ENCODE measurements at places on chromosomes 5 and 9. TPM values are rescaled to one million over a fixed set of nuclear protein-coding genes. Genes with fewer than 3 reads are reported as not detected.

The GFI1B gene
- not detected for total RNA-seq

The C9orf40 gene
- total RNA-seq, result 5.1 TPM

GRCh38 chr9:109805050-109805449 lies 25.1 kb downstream of the PALM2AKAP2 start:
- no peak for DNase-seq

DNA sequence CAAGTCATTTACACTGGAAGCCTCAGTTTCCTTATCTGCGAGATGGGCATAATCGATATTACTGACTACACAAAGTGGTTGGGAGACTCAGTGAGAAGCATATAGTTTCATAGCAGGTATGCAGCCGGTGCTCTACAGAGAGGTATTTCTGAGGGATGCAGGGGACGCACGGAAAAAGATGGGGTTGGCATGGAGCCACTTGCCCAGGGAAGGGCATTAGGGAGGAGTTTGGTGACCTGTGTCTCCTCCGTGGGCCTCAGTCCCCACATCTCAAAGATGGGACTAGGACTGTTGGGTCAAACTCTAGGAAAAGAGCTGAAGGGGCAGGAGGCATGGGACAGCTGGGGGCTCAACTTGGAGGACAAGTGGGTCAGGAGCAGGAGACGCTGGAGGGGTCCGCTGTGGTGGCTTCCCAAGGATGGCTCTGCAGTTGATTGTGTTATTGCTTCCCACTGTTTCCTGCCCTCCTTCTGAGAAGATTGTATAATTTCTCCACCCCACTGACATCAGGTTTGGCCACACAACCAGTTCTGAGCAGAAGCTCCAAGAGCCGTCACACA lies 158.6 kb upstream of the ALDH1B1 start:
- DNase-seq, result no peak

DNA sequence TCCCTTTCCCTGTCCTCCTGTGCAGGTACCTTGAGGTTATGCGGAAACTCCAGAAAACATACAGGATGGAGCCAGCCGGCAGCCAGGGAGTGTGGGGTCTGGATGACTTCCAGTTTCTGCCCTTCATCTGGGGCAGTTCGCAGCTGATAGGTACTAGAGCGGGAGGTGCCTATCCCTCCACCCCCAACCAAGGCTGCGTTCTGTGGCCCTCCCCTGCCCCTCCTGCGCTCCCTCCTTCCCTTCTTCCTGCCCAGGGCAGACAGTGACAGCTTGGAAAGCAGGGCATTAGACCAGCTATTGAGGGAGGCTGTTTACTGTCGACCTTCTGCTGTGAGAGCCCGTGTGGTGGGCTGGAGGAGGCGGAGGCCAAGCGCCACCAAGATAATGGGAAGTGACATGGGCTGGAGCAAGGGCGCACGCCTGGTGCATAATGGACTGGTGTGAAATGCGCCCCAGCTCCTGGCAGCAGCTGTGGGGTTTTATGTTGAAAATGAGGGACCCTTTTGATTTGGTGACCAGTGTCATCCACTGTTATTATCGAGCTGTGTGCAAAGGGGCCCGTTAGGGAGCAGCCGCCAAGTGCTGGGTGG lies 25.3 kb downstream of the PTPA start:
- DNase-seq, result no peak

GRCh38 chr9:82805027-82805426 lies 257.9 kb downstream of the RASEF start:
- no peak for DNase-seq

The C9orf50 gene
- total RNA-seq, result 0.27 TPM

GRCh38 chr5:143671674-143672569 lies 140.0 kb upstream of the HMHB1 start:
- no peak for DNase-seq

GRCh38 chr5:76114179-76114851 lies 31.1 kb downstream of the SV2C start:
- DNase-seq, result no peak

- no peak for DNase-seq
Measured at GRCh38 chr5:113205323-113205722, 228.7 kb downstream of the DCP2 start.

DNA sequence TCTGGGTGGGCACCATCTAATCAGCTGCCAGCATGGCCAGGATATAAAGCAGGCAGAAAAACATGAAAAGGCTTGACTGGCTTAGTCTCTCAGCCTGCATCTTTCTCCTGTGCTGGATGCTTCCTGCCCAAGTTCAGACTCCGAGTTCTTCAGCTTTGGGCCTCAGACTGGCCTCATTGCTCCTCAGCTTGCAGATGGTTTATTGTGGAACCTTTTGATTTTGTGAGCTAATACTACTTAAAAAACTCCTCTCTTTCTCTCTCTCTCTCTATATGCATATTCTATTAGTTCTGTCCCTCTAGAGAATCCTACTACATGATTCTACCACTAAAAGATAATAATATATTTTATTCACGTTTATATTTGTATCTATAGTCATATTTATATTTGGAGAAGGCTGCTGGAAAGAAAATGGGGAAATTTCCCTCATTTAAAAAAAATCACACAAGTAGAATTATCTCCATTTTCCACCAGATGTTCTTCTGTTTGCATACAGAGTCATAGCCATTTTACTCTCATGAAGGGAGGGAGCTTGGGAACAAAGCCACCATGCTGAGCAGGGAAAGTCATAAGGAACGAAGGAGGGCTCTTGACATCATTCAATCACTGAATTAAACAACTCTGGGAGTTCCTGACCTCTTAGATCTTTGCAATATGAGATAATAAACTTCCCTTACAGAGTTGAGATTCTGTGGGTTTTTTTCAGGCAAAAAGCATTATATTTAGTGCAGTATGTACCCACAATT lies 1137.4 kb upstream of the CDH18 start:
- no peak for DNase-seq

GRCh38 chr9:87206064-87206661 lies 258.9 kb upstream of the GAS1 start:
- no peak for DNase-seq

DNA sequence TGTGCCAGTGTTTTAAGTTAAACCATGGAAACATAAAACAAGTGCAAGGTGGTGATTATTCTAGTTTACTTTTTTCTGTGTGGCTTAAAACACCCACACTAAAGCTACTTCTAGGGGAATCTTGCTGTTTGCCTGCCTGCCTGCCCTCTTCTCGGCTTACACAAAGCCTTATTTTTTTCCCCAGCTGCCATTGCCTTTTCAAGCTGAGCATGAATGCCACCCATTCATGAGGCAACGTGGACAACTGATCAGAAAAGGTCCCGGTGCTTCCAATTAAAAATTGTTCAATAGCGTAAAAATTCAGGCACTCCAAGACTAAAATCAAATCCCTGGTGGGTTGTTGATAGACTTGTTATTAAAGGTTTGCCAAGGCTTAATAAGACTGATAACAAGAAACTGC lies 401.4 kb downstream of the TMEM161B start:
- DNase-seq, result no peak

GRCh38 chr9:124697326-124698200 lies 73.5 kb downstream of the NR6A1 start:
- no peak for DNase-seq

GRCh38 chr9:14354201-14354600 lies 40.3 kb upstream of the NFIB start:
- DNase-seq, result no peak

- no peak for DNase-seq
Measured at GRCh38 chr5:174793076-174793475, 68.7 kb downstream of the MSX2 start.

DNA sequence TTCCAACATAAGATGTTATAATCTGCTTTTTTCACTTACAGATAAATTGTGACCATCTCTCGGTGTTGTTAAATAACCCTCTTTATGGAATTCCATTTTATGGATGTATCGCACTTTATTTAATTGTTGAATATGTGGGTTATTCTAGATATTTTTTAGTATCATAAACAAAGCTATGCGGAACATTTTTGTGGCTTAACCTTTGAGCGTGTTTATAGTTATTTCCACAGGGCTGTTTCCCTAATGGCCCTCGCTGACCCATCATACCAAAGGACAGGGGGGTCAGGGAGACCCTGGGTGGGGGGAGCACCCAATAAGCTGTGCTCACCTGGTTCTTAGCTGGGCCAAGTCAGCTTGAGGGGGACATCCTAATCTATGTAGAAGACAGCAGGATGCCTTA lies 65.3 kb downstream of the NDST1 start:
- DNase-seq, result no peak

GRCh38 chr9:89482056-89482851 lies 15.7 kb downstream of the SEMA4D start:
- DNase-seq, result no peak
